ENCODE measurements at places on chromosomes 4 and X. TPM values are rescaled to one million over a fixed set of nuclear protein-coding genes. Genes with fewer than 3 reads are reported as not detected.

The TMSB15C gene
- 0.08 TPM for total RNA-seq

- DNase-seq, result no peak
These were observed 111.2 kb downstream of the FBXO8 start for GRCh38 chr4:174172274-174172673.

The ADH6 gene
- 22.5 TPM for total RNA-seq

- DNase-seq, result no peak
These were observed 134.9 kb downstream of the SLC4A4 start for GRCh38 chr4:71473541-71474240.
